Suprapubic skin (tissue), 4 donors: ENCODE measurements at places on chromosomes 4 and X. TPM values are rescaled to one million over a fixed set of nuclear protein-coding genes. Genes with fewer than 3 reads are reported as not detected.

The HMX1 gene
- total RNA-seq = not detected

GRCh38 chr4:75495476-75495875, 18.7 kb downstream of the RCHY1 start:
- no peak for DNase-seq

DNA sequence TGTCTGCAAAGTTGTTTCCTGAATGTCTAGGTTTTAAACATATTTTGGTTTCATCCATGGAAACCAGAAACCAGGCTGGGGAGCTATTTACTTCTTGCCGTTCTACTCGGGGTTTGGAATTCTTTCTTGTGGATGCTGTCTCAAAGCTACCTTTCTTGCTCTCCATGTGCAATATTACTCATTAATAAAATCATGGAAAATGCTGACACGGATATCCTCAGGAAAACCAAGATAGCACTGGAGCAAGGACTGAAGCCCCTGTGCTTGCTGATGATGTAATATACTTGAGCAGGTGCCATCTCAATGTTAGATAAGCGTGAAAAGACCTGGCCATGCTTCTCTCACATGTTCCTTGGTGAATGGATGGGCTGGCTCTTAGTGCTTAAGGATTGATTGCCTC, 41.5 kb upstream of the HPF1 start:
- no peak for DNase-seq

GRCh38 chr4:20266215-20267082, 14.7 kb downstream of the SLIT2 start:
- no peak for DNase-seq

GRCh38 chr4:174598800-174599199, 76.5 kb upstream of the HPGD start:
- no peak for DNase-seq

DNA sequence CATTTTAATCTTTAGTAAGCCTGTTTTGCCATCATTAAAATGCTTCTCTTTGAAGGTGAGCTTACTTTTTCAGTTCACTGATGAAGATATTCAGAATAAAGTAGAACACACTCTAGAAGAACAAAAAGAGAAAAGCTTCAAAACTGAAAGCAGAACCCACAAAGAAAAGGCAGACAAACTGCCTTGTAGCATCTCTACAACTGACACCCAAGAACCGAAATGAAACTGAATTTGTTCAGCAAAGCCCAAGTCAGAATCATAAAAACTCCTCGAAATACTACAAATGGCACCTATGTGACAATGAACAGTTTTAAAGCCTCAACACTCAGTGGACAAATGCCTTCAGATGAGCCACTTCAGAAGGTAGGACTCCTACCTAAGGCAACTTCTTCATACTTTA, 83.6 kb downstream of the MAML3 start:
- no peak for DNase-seq
